ENCODE measurements at places on chromosomes 4 and X.

DNA sequence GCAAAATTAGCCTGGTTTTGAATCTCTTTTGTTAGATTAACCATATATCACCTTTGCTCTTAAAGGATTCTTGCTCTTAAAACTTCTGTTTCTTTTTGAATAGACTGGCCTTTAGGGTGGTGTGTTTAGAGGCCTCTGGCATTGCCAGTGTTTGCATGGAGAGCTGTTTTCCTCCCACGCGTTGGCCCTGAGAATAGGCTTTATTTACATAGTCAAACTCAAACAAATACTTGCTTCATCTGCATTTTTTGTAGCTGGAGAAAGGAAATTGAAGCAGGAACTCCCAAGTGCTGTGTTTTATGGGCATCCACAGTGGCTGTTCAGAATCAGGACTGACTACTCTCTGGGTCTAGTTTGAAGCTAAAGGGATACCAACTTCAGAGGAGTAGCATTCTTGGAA lies 2.7 kb downstream of the SHROOM2 start:
- no peak for DNase-seq

DNA sequence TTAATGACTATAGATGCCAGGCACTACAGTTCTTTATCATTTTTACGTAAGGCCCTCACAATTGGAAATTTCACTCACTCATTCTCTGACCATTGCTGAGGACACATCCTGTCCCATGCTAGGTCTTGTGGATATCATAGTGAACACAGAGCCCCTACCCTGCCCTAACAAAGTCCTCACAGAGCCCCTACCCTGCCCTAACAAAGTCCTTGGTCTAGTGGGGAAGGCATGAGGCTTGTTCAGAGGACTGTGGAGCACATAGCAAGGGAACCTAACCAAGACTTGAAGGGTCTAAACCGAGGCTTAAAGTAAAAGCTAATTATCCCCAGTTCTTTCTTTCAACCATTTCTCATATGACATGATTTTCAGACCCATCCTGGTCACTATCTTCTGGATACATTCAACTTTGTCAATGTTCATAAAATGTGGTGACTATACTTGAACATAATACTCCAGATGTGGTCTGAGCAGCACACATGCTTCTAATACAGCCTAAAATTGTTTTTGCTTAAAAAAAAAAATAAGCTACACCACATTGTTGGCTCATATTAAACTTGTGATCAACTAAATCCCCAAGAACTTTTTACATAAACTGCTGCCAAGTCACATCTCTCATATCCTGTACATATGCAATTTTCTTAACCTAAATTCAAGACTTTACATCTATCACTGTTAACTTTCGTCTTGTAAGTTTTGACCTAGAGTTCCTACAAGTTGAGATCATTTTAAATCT lies 77.0 kb downstream of the GPC3 start:
- DNase-seq = no peak

GRCh38 chrX:45261005-45261404 lies 60.3 kb upstream of the DIPK2B start:
- DNase-seq = no peak

DNA sequence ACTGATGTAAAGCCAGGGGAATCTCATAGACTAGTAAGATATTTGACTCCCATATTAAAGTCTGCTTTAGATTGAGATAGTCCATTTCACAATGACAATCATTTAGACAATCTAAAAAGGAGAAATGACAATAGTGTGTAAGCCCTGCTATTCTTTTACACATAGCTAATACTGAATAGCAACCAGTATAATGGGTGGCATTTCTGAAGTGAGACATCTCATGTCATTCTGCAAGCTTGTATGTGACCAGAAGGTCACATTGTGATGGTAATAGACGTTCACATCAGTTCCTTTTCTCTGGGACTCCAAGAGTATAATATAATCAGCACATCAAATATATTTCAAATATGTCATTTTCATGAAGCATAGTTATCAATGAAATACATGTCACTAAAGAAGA lies 440.2 kb downstream of the GALNTL6 start:
- DNase-seq = no peak

DNA sequence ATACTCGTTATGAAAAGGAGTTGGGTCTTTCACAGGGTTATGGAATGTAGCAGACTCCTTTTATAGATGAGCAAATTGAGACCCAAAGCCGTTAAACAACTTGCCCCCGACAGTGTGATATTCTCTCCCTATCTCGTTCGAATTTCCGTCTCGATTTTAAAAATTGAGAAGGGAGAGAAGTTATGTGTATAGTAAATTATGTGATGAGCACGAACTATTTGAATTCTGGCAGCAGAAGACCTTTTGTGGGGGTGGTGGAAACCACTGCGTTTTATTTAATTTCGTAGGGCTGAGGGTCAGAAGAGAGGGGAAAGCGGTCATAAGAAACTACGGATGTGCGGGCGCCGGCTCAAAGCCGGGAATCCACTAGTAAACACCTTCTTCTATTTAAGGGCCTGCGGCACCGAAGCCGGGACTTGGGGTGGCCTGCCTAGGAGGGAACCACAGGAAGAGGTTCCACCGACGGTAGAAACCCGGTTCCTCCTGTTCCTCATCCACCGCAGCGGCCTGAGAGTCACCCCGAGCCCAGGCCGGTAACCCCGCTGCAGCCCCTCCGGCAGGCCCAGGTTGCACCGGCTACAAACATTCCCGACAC lies 1.5 kb upstream of the DDX3X start:
- peak; percentile 63 for DNase-seq

DNA sequence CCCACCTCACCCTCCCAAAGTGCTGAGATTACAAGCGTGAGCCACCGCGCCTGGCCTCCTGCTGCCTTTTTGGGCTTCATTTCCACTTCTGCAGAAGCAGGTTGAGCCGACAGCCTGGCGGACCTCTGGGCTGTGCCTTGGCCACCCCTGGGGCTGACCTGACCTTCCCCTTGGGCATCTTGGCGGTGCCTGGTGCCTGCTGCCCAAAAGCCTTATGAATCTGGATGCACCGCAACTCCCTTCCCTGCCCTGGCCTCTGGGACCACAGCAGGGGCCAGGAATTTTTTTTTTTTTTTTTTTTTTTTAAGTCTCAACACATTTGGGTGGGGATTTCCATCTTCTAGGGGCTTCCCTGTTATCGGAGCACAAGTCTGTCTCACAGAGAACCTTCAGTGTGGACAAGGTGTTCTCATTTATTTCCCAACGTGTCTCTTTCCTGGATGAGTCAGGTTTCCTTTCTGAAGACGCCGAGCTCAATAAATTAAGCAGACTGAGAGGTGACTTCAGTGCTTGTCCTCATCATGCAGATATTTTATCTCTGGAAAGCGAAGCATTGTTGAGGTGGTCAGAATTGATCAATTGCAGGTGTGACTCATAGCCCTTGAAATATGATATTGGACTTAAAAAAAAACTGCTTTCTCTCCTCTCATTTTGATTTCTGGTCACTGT lies 79.7 kb downstream of the SHROOM2 start:
- DNase-seq = no peak

- DNase-seq = no peak
These were observed 67.9 kb upstream of the SLC4A4 start for GRCh38 chr4:71270901-71271300.

- DNase-seq = no peak
These were observed 358.3 kb downstream of the MAGEB5 start for GRCh38 chrX:26574234-26574633.

DNA sequence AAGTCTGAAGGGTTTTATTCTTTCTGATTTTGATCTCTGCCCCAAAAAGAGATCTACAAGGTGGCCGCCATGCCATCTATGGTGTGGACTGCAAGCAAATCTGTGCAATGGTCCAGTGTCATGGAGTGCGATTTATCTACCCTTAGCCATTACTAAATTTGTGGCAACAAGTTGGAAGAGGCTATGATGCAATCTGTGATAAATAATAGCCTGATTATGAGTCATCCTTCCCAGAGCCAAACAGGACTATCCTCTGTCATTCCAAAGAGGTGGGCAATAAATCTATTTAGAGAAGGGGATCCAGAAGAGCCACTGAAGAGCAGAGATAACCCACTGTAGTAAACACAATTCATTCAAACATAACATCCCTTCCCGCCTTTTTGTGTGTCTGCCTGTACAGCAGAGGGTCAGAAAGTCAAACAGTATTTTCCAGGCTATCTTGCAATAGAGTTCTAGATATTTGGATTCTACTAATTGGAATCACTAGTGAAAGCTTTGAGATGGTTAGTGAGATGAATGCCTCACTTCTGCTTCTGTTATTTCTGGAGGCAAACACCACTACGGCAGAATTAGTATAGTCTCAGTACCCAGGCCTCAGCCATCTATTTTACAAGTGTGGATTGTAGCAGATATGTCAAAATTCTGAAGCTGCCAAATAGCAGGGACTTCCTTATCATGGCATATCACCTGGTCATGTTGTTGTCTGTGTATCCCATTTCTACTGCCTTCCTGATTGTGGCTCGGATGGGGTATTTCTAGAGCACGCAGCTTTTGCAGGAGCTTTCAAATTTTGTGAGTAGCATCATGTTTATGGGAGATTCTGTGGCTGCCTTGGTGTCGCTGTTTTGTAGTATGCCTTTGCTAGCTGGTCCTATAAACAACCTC lies 192.0 kb downstream of the SMIM20 start:
- no peak for DNase-seq

DNA sequence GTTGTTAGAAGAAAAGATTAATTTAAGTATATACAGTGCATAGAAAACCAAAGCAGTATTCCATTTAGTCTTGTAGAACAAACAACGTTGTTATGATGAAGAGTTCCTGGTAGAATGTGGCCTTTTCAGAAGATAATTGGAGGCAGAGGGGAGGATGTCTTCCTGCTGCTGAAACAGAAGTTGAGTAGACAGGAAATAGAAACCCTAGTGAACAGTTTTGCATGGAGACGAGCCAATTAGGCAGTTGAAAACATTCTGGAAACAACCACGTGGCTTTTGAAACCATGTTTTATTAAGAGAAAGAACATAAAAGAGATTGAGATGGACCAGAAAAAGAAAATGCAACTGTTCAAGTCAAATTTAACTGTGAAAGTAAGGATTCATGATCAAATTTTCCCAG lies 325.2 kb downstream of the CAMK2D start:
- DNase-seq = no peak

- no peak for DNase-seq
These were observed 11.7 kb downstream of the SCFD2 start for GRCh38 chr4:53354012-53354722.

- DNase-seq = no peak
These were observed 383 bp downstream of the DUSP21 start for GRCh38 chrX:44844204-44844603.

DNA sequence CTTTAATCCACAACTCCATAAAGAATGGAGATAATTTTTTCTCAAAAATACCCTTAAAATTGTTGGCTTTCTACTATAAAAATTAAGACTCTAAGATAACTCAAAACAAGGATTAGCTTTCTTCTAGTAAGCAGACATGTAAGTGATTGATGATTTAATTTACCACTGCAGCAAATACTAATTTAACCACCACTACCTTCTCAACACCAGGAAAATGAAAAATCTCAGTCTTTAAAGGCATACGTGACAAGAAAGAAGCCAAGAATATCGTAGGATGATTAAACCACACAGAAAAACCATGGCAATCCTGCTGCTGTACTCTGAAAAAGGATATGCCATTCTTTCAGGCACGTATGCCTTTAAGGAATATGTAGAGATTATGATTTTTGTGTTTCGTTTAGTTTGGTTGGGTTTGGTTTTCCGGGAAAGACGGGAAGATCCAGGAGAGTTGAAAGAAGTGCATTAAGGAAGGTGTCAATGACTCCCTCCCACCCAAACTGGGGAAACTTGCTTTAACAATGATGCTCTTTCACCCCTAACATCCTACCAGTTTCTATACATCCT lies 881 bp downstream of the LRCH2 start:
- DNase-seq = no peak

DNA sequence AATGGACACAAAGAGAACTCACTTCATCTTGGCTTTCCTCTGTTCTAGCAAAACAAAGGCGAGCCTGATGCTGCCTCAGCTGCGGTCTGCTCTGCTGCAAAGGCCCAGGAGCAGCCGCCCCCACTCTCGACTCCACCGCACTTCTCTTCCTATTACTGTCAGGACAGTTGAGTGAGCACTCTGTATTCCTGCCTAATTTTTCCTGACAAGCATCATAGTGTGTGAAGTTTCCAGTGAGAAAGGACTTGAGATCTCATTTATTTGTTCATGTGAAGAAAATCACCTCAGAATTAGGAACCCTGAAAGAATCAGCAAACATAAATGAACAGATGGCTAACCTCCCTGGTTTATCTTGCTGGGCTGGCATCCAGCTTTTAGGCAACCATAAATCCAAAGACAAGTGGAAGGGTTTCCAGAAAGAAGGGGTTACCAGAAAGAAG lies 15.6 kb downstream of the SCARB2 start:
- peak; percentile 87 for DNase-seq

DNA sequence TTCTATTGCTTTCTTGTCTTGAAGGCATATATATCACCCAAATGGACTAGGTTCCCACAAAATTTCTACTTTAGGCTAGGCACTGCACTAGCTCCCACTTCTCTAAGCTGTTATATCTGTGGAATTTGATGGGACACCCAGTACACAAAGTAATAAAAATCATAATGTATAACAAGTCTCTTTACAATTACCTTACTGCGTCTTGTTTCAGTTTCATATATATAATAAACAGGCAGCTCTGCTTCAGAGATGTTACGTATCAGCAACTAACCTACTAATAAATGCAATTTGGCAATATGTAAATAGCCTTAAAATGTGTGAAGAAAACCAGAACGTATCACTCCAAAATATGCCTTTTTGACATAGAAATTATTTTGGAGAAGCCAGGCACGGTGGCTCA lies 42.0 kb upstream of the UGDH start:
- DNase-seq = no peak

GRCh38 chr4:8224267-8224974 lies 25.3 kb downstream of the SH3TC1 start:
- DNase-seq = no peak

DNA sequence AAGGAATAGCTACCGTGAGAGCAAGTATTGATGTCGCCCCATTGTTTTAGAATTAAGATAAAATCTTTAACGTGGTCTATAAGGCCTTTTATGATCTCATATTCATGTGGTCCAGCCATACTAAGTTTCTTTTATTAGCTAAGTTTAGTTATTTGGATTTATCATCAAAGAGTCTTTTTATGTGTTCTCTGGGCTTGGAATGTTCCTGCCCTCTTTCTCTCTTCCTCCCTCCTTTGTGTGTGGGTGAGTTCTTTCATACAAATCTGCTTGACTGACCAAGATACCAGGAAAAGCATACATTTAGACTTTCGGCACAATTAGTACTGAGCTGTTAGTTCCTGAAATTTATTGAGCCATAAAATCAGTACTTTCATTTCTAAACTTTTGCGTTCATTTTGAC lies 11.3 kb downstream of the TDO2 start:
- DNase-seq = no peak

DNA sequence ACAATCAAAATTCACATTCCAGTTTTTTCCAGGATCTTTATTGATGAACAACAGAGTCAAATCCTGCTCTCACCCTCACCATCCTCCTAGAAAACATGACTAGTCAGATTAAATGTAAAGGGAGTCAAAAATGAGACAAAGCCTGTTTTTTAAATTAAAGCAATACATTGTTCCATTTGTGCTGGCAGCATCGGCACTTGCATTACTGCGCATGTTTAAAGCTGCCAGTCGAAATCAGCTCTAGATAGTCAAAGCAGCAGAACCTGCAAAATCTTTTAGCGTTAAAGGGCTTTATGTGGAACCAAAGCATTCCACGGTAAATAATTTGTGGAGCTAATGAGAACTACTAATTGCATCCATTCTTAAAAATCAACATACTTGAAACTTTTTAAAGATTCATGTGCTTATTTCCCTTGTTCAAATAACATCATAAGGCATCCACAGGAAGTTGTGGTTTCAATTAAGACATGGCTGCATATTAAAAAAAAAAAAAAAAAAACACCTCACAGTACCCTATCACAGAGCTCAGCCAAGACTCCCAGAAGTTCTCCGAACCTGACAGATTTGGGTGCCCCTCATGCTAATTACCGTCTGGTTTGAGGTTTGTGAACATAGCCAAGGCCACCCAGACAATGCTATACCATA lies 82.2 kb downstream of the SH3KBP1 start:
- no peak for DNase-seq
